ENCODE measurements at places on chromosomes 2 and 18. TPM values are rescaled to one million over a fixed set of nuclear protein-coding genes. Genes with fewer than 3 reads are reported as not detected.

The FLACC1 gene
- not detected for total RNA-seq

The RFTN2 gene
- total RNA-seq: not detected

The RETREG2 gene
- 75.7 TPM for total RNA-seq

The ARHGEF4 gene
- 9.2 TPM for total RNA-seq

Measured in A549 treated with ZK216348 at 1 μM for 4 hours (cell line).